ENCODE measurements at places on chromosomes 1 and 21.
A peak's percentile ranks its signal among the peaks of the same experiment; 100 is the strongest.

GRCh38 chr1:63835128-63835527, 61.3 kb downstream of the ROR1 start:
- no peaks in the 10 kb centered on the region for H3K27me3 ChIP-seq
- no peak overlapping the region for H3K4me3 ChIP-seq
- no peaks in the 10 kb centered on the region for H3K36me3 ChIP-seq

DNA sequence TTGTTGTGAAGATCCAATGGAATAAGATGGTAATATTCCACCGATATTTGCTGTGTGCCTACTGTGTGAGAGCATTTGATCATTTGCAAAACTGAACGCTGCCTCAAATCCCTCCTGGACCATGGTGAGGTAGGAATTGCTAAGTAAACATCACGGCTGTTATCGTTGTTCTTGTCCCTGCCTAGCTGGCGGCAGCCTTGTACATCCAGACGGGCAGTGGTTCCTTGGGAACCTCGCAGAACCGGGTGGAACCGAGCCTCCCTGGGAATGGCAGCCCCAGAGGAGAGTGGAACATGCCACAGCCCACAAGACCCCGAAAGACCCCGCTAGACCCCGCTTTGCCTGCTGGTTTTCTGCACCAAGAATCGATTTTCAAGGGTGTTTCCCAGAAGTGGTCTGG, 60.9 kb downstream of the TAS1R2 start:
- H3K4me1 ChIP-seq, result peaks cover 3% of the 10 kb centered on the region
- no peaks in the 10 kb centered on the region for H3K36me3 ChIP-seq
- H3K27me3 ChIP-seq, result peaks cover 61% of the 10 kb centered on the region

- peaks cover 22% of the 10 kb centered on the region for H3K4me1 ChIP-seq
- H3K27me3 ChIP-seq, result no peaks in the 10 kb centered on the region
- peak overlapping the region; percentile 70 for H3K4me3 ChIP-seq
Observed at GRCh38 chr1:1614204-1614953, 921 bp upstream of the MIB2 start.

GRCh38 chr1:109837852-109838570, 72.6 kb upstream of the CSF1 start:
- H3K27ac ChIP-seq, result no peak overlapping the region
- H3K36me3 ChIP-seq, result no peaks in the 10 kb centered on the region

- no peak overlapping the region for H3K27ac ChIP-seq
- H3K36me3 ChIP-seq, result no peaks in the 10 kb centered on the region
- no peak overlapping the region for H3K4me3 ChIP-seq
- H3K4me1 ChIP-seq, result peaks cover 53% of the 10 kb centered on the region
- ATAC-seq, result no peak
- no peaks in the 10 kb centered on the region for H3K27me3 ChIP-seq
Observed at GRCh38 chr1:214511639-214511998, 39.8 kb downstream of the PTPN14 start.

DNA sequence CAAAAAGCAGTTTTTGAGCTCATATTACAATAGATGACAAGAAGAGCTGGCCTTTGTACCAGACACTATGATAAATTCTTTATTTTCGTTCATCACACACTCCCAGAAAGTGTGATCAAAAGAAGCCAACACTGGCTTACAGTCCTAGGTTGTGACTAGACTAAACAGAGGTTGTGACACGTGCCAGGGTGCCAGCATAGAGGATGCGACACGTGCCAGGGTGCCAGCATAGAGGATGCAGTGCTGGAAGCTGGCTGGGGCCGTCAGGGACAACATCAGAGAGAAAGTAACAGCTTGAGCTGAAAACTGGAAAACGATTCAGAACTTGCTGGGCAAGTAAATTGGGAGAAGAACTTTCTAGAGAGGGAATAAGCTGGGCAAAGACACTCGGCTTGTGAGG, 2.2 kb downstream of the MTARC1 start:
- H3K36me3 ChIP-seq, result peaks cover 10% of the 10 kb centered on the region
- no peak overlapping the region for H3K4me3 ChIP-seq
- H3K27me3 ChIP-seq, result no peaks in the 10 kb centered on the region
- peaks cover 6% of the 10 kb centered on the region for H3K4me1 ChIP-seq
- no peak for ATAC-seq

DNA sequence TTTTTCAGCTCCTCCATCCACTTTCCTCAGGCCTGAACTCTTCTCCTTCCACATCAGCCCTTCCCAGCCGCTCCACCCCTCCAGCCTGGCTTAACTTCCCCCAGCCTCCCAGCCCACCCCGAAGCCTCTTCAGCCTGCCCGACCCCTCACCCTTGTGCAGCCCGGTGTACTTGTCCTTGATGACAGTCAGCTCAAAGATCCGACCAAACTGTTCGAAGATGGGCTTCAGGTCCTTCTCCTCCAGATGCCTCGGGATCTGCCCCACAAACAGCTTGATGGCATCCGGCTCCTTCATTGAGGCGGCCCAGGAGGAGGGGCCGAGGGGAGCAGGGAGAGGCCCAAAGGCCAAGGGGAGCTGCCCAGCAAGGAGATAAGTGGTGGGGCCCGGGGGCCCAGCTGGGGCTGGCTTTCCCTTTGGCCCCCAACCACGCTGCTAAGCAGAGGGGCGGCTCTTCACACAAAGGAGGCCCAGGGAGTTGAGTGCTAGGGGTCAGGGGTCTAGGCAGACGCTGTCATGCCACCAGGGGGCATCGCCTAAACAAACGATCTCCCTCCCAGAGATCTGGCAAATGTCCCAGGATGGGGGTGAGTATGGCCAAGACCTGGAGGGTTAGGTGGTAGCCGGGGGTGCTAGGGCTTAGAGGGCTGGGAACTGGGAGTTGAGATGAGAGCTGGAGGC, 738 bp downstream of the CELF3 start:
- no peak overlapping the region for H3K4me3 ChIP-seq
- ATAC-seq, result no peak
- no peak overlapping the region for H3K27ac ChIP-seq

GRCh38 chr1:1748686-1749321, 24.6 kb upstream of the CDK11A start:
- no peak for ATAC-seq
- H3K27ac ChIP-seq, result no peak overlapping the region
- peaks cover 19% of the 10 kb centered on the region for H3K36me3 ChIP-seq
- no peaks in the 10 kb centered on the region for H3K27me3 ChIP-seq

GRCh38 chr1:158071138-158071537, 77.7 kb downstream of the KIRREL1 start:
- H3K36me3 ChIP-seq, result peaks cover 12% of the 10 kb centered on the region
- no peak overlapping the region for H3K4me3 ChIP-seq
- ATAC-seq, result no peak

GRCh38 chr1:148294116-148294807, 142.2 kb upstream of the NBPF11 start:
- no peak overlapping the region for H3K4me3 ChIP-seq
- no peaks in the 10 kb centered on the region for H3K36me3 ChIP-seq
- no peak for ATAC-seq
- no peaks in the 10 kb centered on the region for H3K4me1 ChIP-seq
- no peak overlapping the region for H3K27ac ChIP-seq

- H3K27ac ChIP-seq, result no peak overlapping the region
- no peak for ATAC-seq
- H3K4me3 ChIP-seq, result no peak overlapping the region
- no peaks in the 10 kb centered on the region for H3K36me3 ChIP-seq
- no peaks in the 10 kb centered on the region for H3K4me1 ChIP-seq
- H3K27me3 ChIP-seq, result no peaks in the 10 kb centered on the region
Observed at GRCh38 chr21:40436261-40436660, 410.7 kb downstream of the DSCAM start.

GRCh38 chr1:78619446-78619802, 824 bp upstream of the IFI44L start:
- ATAC-seq, result peak; percentile 31
- peak overlapping the region; percentile 63 for H3K4me3 ChIP-seq
- no peaks in the 10 kb centered on the region for H3K36me3 ChIP-seq
- peak overlapping the region; percentile 55 for H3K27ac ChIP-seq
- no peaks in the 10 kb centered on the region for H3K27me3 ChIP-seq
- peaks cover 8% of the 10 kb centered on the region for H3K4me1 ChIP-seq

Data from gastroesophageal sphincter (tissue), 4 donors.